ENCODE measurements at places on chromosomes 2 and 18. TPM values are rescaled to one million over a fixed set of nuclear protein-coding genes. Genes with fewer than 3 reads are reported as not detected.
A peak's percentile ranks its signal among the peaks of the same experiment; 100 is the strongest.

GRCh38 chr2:199163613-199164458, 293.9 kb downstream of the SATB2 start:
- DNase-seq, result no peak

- DNase-seq, result no peak
Observed at GRCh38 chr2:32495139-32495538, 132.7 kb upstream of the TTC27 start.

DNA sequence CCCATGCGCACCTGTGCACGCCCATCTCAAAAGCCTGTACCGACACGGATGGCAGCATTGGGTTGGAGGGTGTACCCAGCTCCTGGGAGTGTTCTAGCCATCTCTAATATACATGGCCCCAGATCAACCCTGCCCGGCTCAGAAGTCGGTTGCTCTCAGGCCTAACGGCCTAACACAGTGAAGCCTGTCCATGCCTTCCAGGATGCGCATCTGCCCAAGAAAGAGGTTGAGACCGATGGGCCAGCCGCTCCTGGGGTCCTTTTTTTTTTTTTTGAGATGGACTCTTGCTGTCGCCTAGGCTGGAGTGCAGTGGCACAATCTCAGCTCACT, 32.1 kb downstream of the PDIA6 start:
- no peak for DNase-seq

The EN1 gene
- total RNA-seq, result not detected

DNA sequence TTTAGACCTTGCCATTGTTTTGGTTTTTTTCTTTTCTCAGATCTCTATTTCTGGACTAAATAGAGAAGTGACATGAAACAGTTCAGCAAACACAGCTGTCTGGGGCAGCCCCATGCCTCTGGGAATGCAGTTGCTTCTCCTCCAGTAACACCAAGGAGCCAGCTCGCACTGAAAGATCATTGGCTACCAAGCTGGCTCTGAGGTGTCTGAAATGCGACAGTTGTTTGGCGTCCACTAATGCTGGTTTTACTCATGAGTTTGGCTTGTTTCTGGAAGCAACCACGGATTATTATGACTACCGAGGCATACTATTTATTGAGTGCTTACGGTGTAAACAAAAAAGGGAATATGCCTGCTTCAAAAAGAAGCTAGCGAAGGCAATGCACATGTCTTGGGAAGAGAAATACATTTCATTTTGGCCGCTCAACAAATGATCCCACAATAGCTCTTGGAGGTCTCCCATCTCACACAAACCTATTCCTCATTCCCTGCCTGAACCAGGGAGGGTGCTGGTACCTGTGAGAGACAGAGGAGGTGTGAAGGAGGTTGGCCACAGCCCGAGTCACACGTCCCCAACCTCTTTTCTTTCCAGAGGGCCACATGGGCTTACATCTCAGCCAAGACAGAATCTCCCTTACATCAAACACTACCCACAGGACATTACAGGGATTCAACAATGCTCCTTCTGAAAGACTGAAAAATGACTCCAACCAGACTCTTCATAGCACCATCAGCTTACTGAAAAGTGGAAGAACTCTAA, 37.5 kb upstream of the NEB start:
- DNase-seq, result no peak

- DNase-seq, result no peak
Observed at GRCh38 chr18:55641486-55641885, 53.5 kb upstream of the TCF4 start.

The DSC2 gene
- total RNA-seq, result under 0.01 TPM

DNA sequence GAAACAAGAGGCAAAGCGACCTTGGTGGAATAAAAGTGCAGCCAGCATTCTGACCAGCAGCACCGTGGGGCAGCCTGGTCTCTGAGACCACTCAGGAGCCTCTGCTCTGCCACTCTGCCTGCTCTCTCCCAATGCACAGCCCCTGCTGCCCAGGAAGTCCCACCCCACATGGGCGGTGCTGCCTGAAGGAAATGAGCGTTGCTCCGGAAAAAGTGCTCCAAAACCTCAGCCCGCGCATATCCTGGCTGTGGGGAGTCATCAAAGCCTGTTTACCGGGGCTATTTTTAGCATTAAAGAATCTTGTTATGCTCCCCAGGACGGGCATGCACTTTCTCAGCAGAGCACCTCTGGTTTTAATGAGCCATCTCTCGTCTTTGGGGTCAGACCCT, 54.5 kb downstream of the EPAS1 start:
- peak; percentile 85 for DNase-seq

DNA sequence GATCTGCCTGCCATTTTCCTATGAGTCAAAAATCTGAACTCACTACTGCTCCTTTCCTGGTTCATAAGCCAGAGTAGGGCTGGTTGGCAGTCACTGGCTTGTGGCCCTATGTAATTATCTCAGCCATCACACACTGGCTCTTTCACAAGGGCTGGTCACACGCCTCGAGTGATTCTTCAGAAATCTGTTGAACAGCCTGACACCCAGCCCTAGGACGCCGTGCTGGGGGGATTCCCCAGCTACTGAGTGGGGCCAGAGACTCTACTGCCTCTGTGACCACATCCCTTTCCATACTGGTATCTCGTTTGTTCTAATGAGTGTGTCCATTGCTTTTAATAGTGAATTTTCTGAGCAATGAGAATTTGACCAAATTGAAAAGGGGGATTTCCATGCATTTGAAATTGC, 45.8 kb upstream of the RBM44 start:
- DNase-seq, result no peak

The ITSN2 gene
- 42.5 TPM for total RNA-seq

The UGT1A8 gene
- total RNA-seq, result not detected

The PECR gene
- total RNA-seq, result 10.4 TPM

DNA sequence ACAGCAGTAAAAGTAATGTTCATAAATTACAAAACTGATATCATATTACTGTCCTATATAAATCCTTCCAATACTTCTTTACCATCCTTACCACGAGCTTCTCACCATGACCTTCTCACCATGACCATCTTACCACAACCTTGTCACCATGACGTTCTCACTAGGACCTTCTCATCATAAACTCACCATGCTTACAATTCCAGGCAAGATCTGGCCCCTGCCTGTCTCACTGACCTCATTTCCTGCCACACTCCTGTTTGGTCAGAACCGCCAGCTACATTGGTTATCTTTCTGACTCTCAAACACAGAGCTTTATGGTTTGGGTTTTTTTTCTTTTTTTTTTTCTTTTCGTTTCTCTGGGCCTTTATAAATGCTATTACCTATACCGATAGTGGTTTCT, 827.6 kb downstream of the RNF144A start:
- DNase-seq, result no peak

GRCh38 chr2:1718339-1719220, 25.7 kb downstream of the PXDN start:
- peak; percentile 47 for DNase-seq

- no peak for DNase-seq
Observed at GRCh38 chr2:12890481-12890991, 173.8 kb downstream of the TRIB2 start.

- DNase-seq, result peak; percentile 92
Observed at GRCh38 chr18:61831071-61831470, 61.7 kb downstream of the RNF152 start.

DNA sequence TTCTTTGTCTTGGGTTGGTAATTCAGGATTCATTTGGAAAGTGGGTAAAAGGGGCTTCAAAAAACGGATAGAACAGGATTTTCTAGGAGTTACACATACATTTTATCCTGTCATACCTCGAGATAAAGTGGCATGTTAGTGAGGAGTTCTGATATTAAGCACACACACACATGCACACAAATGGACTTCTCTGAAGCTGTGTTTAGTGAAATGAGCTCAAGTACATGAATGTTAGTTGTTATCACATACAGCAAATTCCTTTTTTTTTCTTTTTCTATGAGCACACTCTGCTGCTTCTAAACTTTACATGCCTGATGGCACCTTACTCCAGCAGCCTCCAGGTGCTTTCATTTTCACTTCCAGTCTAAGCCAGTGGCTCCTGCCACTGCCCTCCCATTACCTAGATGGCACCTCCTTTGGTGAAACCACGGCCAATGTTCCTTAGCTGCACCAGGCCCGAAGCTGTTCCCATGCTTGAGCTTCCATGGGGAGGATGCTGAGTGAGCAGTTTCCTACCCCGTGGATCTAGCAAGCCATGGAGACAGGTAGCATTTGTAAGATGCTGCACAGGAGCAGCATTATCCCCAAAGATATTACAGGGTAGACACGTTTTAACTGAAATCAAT, 49.7 kb downstream of the STAT1 start:
- DNase-seq, result no peak

The SKOR2 gene
- not detected for total RNA-seq

The SPOPL gene
- 9.5 TPM for total RNA-seq

GRCh38 chr2:170076189-170076588, 101.8 kb upstream of the MYO3B start:
- no peak for DNase-seq

The POTEC gene
- total RNA-seq, result not detected

DNA sequence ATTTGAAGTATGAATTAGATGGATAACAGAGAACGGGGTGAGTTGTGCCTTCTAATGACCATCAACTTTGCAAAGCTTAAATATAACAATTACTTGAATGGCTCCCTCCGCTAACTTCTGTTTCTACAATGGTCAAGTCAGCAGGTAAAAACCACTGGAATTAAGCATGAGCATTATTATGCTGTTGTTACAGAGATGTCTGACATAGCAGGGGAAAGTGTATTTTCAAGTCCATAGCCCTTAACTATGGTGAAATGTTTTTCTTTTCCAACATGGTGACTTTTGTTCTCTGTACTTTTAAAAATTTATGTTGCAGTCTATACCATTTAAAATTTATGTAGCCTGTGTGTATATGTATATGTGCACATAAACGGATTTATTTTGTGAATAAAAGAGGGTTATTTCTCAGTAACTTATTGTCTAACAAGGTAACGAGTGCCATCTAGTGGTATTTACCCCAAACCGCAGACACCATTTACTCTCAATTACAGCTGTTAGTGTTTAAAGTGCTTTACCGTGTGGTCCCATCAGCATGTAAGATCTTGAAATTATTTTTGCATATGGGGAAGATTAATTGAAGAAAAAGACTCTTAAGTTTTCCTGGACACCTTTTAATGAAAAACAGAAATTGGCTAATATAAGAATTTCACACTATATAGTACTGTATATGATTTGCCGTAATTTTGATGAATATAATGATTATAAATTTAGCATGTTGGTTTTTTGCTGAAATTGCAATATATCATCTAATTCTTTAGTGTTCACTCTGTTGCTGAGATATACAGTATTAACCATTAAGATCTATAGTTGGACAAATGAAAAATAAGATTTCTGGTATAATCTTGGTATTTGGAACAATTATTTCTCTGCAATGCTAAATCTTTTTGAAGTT, 78.2 kb downstream of the UBE2E3 start:
- DNase-seq, result peak; percentile 61

DNA sequence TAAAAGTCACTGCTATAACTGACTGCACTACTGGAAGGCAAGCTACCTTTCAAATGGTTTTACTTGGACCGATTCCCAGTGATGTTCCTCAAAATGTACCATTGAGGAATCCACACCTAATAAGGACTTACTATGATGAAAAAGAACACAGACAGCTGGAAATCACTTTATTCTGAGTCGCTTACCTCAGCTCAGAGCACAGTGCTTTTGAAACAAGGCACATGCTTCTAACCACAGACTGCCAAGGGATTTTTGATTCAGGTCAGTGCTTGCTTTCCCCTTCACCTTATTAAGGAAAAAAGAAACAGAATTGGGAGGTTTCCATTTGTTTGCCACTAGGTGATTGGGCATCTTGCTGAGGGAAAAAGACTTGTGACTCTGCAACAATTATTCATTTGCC, 707.5 kb upstream of the FSHR start:
- no peak for DNase-seq

GRCh38 chr2:234290671-234291070, 206.2 kb downstream of the ARL4C start:
- peak; percentile 81 for DNase-seq

The NPAS2 gene
- total RNA-seq, result 7.8 TPM

GRCh38 chr2:37000318-37000717, 34.0 kb upstream of the STRN start:
- peak; percentile 1 for DNase-seq

DNA sequence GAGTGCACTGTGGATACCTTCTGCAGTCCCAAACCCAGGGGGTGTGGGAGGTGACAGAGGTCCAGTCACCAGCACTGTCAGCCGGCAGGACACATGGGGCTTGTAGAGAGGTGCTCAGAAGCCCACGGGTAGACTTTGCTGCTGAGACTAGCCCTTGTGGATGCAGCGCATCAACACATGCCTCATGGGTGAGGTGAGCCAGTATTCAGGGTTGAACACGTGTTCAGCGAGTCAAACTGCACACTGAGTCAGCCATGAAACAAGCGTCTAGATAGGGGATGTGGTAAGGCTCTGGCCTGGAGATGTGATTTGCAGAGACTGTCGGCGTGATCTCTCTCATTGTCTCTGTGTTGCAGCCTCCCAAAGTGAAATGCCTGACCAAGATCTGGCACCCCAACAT, 35.8 kb upstream of the SCLY start:
- DNase-seq, result no peak

- DNase-seq, result no peak
Observed at GRCh38 chr18:35495536-35496314, 2.0 kb downstream of the INO80C start.

DNA sequence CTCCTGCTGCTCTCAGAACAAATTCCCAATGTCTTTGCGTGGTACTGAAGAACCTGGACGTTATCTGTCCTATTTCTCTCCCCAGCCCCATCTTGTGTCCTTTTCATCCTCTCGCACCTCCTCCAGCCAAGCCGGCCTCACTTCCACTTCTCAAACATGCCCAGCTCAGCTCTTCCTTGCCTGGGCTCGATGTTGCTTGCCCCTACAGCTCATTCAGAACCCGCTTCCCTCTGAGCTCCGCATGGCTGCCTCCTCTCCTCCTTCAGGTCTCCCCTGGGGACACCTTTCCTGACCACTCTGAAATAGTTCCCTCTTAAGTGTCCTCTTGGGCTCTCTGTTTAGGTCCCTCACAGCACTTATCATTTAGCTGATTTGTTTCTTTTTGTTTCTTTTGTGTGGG, 6.7 kb upstream of the SMARCAL1 start:
- no peak for DNase-seq

- DNase-seq, result no peak
Observed at GRCh38 chr2:159177957-159178356, 108.5 kb downstream of the WDSUB1 start.

Data from dermis microvascular lymphatic vessel endothelial cell (primary cell).